ENCODE measurements at places on chromosomes 12 and 14.

DNA sequence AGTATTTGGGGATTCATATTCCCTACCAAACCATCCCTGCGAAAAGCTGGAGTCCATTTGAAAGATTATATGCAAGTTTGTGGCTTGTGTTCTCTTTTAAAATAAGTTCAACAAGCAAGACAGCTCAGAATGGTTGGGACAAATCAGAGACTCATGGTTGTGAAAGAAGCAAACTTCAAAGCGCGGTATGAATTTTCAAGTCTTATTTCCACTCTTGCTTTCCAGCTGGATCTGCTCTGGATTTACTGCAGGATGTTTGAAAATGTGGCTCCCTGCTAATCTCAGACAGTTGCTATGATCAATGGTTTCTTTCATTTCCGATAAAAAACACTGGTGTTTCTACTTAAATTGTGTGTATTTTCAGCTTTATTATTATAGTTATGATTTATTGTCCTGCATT is 477.5 kb downstream of the RAD51B start:
- no peak for DNase-seq

GRCh38 chr12:116916122-116916521 is 5.4 kb downstream of the FBXW8 start:
- no peak for DNase-seq

GRCh38 chr12:49622501-49623141 is 740 bp upstream of the PRPF40B start:
- DNase-seq, result peak; percentile 63

GRCh38 chr12:19855851-19856250 is 416.6 kb downstream of the AEBP2 start:
- DNase-seq, result no peak

GRCh38 chr12:68490476-68490875 is 120.2 kb upstream of the RAP1B start:
- DNase-seq, result no peak

- DNase-seq, result no peak
Measured at GRCh38 chr14:29648045-29648444, 279.6 kb downstream of the PRKD1 start.

GRCh38 chr12:124566997-124567672 is at the start of gene NCOR2:
Gene NCOR2 (minus strand): TSS chr12:124567612. CDS start chr12:124495251, 72,361 bp downstream.
- DNase-seq, result peak; percentile 84

All from GM20000 (cell line).